Brain microvascular endothelial cell (primary cell): ENCODE measurements at places on chromosomes 1 and 21.

GRCh38 chr21:33064623-33065390, 5.1 kb upstream of the OLIG1 start:
- DNase-seq = no peak

- DNase-seq = no peak
Observed at GRCh38 chr1:190464690-190465089, 13.0 kb downstream of the BRINP3 start.

DNA sequence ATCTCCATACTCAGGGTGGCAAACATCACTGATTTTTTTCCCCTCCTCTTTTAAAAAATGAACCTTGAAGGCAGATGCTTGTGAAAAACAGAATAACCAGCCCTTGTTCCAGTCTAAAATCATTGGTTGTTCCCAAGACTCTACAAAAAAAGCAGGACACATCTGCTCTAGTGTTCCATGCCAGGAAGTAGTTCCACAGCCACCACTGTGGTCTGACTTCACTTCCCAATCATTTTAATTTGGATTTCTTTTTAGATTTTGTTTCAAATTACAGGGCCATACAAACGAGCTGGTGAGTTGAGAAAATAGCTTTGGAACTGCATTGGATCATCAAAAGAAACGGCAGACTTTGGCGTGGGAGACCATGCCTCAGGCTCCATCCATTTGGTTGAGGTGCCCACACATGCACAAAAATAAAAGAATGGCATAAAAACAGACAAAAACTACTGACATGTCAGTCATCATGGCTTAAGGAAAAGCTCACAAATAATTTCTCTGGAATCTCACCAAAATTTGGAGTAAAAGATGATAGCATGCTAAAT, 210.0 kb downstream of the GABPA start:
- no peak for DNase-seq

- peak; percentile 55 for DNase-seq
Observed at GRCh38 chr1:192809307-192810252, 741 bp downstream of the RGS2 start.

GRCh38 chr1:65911679-65912078, 119.0 kb downstream of the PDE4B start:
- DNase-seq = no peak

DNA sequence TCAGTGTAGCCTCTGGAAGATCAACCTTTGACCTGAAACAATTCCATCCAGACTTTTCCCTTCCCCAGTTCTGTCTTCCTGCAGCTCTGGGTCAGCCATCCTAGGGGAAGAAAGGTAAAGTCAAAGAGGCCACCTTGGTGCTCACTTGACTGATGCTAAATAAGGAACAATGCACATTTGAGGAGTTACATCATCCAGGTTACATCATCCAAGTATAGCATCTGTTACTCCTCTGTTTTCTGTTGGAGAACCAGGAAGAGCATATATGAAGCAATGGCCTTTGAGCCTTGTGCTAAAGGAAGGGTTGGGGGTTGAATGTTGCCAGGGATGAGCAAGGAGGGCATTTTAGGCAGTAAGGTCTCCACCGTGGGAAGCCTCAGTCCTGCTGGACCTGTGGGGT, 3.1 kb upstream of the DSCAM start:
- no peak for DNase-seq

DNA sequence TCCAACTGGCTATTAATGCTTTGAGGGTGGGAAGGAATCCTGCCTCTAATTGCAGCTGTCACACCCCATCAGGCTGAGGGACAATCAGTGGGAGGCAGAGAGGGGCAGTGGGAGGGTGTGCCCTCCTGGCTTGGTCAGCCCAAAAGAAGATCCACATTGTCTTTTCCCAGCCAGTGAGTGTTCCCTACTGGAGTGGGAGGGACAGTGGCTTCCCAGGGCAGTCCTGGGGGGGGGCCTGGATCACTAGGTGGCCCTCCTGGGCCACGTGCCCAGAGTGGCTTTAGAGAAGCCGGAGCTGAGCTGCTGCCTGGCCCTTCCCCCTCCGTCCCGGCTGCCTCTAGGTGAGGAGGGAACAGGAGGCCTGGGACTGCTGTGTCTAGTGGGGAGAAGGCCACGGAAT, 14.0 kb downstream of the INKA2 start:
- DNase-seq = no peak

DNA sequence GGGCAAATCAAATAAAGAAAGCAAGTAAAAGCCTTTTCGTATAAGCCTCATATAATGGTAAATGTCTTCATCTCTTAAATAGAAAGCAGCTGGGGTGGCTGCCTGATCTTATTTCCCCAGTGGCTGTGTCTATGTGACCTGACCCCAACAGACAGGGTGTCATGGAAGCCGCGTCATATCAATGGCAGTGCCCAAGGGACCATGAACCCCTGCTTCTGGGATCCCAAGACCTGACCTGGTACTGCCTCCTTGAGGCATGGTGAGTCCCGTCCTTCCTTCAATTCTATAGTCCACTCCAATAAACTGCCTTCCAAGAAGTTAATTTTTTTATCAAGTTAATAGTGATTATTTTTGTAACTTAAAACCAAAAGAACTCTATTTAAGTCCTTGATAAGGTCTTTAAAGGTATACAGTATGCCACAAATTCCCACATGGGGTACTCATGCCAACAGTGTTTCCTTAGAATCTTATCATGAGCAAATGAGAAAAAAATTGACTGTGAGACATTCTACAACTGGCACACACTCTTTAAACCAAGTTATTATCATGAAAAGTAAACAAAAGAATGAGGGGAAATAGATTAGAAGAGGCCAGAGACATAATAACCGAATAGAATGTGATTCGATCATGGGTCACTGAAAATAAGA, 104.6 kb downstream of the ADSS2 start:
- DNase-seq = no peak

DNA sequence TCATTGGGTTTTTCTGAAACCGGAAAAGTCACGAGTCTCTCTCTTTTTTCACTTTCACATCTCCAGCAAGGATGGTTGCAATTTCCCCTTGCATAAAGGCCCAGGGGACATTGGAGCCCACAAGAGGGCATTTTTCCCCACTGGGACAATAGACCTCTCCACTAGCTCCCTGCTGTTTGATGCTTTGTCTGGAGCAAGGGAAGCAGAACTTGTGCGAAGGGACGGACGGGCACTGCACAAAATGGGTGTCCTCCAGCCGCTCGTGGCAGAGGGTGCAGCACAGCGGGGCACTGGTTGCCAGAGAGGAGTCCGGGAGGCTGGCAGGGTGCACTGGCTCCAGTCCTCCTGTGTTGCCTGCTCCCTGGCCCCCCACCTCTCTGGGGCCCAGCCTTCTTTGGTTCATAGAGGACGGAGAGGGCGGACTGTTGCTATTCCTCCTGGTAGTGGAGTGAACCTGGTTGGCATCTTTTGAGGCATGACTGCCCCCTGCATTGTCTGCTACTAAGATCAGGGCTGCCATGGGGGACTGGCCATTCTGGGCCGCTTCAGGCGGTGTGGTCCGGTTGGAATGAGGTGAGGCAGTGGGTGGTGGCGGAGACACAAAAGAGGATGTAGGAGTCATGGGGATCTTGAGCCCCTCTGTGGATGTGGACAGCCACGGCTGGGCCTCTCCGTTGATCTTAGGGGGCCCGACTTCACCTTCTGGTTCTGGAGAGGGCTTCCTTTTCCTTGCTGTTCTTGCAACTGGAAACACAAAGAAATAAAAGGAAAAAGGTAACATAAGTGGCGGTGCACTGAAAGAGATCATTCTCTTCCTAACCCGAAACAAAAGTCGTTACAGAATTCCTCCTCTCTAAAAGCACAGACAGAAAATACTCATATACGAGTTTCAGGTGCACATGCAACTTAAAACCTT, 2.6 kb downstream of the IRF2BP2 start:
- DNase-seq = no peak

- no peak for DNase-seq
Observed at GRCh38 chr1:209756615-209757445, 977 bp downstream of the TRAF3IP3 start.

DNA sequence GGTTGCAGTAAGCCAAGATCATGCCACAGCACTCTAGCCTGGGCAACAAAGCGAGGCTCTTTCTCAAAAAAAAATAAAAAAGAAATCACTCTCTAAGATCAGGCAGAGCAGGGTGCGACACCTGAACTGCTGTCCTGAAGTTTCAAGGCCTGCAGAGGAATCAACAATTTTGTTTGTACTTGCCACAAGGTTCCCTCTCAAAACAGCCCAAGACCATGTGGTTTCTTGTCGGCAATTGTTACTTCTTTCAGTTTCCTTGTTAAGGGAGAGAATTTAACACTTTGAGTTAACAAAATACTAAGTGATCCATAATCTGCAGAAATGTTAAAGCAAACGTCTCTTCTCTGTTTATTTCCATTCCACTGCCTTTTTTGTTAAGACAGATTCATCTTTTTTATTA, 36.5 kb downstream of the MACO1 start:
- DNase-seq = no peak

DNA sequence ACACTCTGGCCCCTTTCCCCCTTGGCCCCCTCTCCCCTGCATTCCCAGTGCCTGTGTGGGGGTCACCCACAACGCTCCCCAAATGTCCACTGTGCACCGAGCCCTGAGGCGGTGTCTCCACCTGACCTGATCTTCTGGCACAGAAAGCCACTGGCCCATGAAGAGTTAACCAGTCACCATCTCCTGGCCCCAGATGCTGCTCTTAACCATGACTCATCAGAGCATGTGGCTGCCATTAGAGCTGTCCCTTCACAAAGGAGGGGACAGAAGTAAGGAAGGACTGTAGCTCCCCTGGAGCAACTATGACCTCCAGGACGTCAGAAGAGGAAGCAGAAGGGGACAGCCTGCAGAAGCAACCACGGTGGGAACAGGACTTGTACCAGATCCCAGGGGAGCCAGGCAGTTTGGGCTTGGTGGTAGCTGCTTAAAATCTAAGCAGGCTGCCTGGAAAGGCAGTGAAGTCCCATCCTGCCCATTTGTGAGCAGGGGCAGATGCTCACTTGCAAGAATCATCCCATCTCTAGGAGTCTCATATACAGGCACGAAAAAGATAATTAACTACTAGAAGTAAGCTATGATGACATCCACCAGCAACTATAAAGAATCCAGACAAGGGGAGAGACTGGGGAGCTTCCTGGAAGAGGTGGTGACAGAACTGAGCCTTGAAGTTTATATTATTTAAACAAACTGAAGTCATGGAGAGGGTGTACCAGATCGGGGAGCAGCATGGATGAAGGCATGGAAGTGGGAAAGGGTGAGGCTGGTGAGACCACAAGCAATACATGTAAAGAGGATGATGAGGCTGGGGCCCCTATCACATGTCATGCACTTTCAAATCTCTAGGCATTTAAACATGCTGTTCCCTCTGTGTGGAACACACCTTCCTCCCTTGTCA, 1.1 kb upstream of the TTC39A start:
- DNase-seq = peak; percentile 39

DNA sequence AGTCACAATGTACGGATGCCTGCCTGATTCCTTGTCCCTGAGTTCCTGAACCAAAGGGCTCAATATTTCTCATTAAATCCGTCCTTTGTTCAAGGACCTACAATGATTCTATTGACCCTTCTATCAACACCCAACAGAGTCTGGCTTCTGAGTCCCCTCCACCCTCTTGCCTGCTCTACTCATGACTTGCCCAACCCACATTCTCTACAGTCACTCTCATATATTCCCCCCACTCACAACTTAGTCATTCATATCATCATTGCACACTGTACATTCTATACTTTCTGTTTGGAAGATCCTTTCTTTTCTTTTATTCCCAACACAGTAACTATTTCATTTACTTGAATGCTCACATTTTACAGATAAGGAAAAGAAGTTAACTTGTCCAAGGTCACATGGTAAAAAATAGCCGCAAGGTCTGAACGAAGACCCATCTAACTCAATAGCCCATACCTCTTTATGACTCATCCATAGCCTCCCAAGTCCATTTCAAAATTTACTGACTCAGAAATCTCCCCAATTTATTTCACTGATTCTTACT, 3.6 kb downstream of the OTUD7B start:
- peak; percentile 19 for DNase-seq
